Stimulated activated CD4-positive, alpha-beta T cell treated with anti-CD3 and anti-CD28 coated beads, Interleukin-1b, Interleukin-23, amount 100 ng/mL, for 1 hour (primary cell): ENCODE measurements at places on chromosomes 1 and 21.

DNA sequence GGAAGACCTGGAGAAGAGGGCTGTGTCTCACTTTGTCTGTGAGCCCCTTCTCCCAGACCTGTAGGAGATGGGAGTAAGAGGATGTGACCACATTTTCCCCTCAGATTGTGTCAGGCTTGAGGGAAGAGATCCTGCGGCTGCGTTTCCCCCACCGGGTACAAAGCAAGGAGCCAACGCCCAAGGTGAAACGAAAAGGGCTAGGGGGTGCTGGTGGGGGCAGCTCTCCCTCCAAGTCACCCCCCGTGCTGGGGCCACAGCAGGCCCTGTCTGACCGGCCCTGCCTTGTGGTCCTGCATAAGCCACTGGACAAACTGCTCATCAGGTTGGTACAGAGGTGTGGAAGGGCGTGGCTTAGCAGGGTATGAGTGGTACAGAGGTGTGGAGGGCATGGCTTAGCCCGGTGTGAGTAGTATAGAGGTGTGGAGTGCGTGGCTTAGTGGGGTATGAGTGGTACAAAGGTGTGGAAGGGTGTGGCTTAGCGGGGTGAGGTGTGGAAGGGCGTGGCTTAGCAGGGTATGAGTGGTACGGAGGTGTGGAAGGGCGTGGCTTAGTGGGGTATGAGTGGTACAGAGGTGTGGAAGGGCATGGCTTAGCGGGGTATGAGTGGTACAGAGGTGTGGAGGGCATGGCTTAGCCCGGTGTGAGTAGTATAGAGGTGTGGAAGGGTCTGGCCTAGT lies 30.6 kb downstream of the HYI start:
- no peak for DNase-seq

GRCh38 chr1:906600-907420 lies 16.9 kb upstream of the SAMD11 start:
- no peak for DNase-seq

- no peak for DNase-seq
These were observed 308.3 kb upstream of the AJAP1 start for GRCh38 chr1:4346131-4346530.

- no peak for DNase-seq
These were observed 20.6 kb upstream of the USP24 start for GRCh38 chr1:55235722-55236121.

DNA sequence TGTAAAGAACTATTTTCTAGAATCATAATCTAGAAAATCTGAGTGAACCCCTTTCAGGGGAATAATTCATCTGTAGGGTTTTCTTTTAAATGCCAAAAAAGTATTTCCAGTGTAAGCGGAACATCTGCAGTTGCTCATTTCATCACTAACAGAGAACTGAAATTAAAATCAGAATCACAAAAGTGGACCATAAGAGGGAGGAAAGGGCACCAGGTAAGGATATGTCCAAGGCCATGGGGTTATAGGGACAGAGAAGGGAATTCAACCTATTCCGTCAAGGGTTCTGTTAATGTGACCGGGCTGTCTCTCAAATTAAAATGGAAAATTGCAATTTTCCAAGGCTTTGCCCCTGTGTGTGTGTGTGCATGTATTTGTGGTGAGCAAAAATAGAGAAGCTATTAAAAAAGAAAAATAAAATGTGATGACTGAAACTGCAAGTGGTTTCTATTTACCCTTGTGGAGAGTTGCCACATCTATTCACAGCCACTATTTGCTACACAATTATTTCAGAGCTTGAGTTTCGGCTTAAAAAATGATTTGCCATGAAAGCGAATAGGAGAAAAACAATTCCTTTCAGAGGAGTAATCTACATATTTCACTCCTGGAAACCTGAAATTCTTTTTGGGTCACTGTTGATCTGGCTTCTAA lies 53.1 kb downstream of the APP start:
- DNase-seq = no peak

DNA sequence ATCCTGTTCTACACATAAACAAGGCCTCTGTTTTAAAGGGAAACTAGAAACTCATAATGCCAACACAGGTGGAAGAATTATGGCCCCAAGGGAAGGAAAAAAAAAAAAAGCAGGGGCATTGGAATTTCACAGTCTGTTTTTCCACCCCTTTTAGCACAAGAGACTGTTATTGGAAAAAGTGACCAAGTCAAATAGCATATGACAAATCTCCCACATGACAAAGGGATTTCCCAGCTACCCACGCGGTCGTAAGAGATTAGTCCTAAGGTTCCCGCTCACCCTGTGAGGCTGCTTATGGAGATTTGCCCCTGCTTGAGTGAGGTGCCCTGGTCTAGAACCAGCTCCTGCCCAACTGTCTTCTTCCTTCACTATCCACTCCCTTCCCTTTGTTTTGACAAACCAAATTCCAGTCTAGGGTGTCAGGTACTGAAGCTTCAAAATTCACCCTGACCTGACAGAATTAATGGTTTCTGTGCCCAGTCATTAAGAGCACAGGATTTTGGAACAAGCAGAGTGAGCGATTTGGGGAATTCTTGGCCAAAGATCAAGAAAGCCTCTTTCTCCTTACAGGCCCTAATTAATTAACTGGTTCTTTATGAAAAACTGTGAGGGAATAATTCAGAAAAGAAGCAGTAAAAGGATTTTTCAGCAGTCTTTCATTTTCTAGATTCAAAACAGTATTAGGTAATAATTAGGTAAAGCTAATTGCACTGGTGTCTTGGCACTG lies 107.3 kb downstream of the NMNAT2 start:
- no peak for DNase-seq

GRCh38 chr1:150749720-150750311 lies 15.8 kb downstream of the CTSS start:
- DNase-seq = no peak

GRCh38 chr1:237293804-237294203 lies 251.8 kb downstream of the RYR2 start:
- no peak for DNase-seq

DNA sequence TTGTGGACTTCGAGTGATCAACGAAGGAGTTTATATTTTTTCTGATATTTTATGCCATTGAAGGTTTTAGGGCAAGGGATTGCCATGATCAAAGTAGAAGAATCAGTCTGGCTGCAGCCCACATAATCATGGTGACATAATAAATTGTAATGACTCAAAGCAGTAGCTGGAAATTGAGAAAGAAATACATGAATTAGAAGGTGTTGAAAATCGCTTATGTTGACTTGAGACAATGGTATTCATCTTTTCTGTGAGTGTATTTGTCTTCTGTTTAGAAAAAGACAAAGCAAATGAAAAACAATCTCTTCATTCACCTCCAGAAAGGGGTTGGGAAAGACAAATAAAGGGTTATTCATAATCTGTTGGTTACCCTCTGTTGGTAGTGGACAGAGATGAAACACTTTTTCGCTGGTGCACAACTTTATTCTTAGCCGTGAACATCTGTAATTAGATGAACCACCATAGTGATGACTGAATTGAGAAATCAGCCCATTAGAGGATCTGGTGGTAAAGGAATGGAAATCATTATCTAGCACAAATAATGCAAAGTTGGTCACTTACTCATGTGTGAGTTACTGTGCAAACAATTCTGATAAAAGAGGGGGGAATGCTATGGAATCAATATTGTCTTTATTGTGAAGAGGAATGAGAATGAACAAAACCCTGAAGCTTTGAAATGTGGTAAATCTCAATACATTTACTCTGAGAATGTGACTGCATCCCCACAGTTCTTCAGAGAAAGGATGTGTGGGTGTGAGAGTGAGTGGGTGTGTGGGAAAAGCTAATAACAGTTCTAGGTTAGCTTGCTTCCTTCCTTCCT lies 121.8 kb downstream of the NTNG1 start:
- DNase-seq = no peak

DNA sequence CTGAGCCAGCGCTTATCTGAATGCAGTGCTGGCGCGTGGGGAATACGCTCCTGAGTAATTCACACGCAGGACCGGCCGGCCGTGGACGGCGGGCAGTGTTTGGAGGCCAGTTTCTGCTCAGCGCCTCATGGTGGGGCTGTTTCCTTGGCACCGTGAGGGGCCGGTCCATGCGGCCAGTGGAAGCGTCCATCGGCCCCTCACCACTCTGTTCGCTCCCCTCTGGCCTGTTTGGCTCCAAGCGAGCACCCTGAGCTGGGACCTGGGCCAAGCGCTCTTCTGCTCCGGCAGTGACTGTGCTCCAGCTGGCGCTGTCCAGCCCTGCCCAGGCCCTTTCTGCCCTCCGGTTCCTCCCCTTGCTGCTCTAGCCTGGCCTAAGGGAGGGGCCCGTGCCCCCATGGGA lies 16.3 kb upstream of the PLCH2 start:
- DNase-seq = no peak

GRCh38 chr1:235136111-235136510 lies 7.5 kb upstream of the TOMM20 start:
- no peak for DNase-seq

DNA sequence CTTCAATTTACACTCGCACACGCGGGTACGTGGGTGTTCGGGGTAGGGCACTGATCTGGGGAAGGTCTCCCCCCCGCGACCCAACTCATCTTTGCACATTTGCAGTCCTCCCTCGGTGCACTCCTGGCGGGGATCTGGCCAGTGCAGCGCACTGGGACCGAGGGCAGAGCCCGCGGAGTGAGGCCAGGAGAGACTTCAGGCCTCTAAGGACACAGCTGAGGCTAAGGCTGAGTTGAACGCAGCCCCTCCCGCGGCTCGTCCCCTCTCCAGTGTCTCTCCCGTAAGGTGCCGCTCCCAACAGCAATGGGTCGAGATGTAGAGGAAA lies 936 bp upstream of the NCAM2 start:
- no peak for DNase-seq

DNA sequence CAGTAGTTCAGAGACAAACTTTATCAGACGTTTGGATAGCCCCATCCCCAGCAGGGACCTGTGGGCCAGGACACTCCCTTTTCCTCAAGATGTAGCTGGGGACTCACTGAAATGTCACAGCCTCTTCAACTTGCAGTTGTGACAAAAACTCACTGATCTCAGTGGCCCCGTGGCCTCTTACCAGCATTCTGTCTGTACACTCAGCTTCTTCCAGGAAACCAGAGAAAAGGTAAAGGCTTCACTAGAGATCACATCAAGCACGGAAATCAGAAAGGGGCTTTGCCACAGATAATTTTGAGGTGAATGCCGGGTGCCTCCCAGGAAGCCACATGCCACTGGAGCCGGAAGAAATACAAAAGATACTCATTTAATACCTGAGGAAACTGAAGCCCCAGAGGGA lies 122.2 kb downstream of the CCDC185 start:
- no peak for DNase-seq

DNA sequence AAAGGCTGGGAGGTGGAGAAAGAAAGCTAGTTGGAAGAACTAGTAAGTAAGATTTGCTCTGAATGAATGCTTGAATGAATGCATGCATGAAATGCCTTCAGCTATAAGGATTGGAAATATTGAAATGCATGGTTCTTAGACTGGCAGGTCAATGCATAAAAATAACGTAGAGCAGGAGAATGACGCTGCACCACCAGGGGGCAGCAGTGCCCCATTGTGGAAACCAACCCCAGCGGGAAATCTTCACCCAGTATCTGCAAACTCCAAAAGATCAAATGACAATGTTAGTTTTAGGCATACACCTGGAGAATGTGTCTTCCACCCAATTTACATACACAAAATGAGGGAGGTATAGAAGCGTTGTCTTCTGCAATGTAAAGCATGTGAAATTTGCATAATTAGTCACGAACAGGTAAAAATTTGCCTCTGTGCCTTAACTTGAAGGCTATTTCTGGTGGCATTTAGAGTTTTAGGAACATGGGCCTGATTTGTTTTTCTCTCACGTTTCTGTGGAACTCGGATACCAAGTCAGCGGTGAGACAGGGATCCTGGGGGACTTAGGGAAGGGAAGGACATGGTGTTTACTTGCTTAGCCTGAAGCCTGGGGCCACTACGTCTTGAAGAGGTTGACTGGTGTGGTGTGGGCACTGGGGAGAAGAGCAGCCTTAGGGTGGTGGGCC lies 78.6 kb downstream of the HHAT start:
- peak; percentile 54 for DNase-seq

- DNase-seq = no peak
These were observed 32.6 kb downstream of the CTBS start for GRCh38 chr1:84541679-84542078.

GRCh38 chr21:42190486-42190863 lies 28.5 kb upstream of the ABCG1 start:
- DNase-seq = no peak

DNA sequence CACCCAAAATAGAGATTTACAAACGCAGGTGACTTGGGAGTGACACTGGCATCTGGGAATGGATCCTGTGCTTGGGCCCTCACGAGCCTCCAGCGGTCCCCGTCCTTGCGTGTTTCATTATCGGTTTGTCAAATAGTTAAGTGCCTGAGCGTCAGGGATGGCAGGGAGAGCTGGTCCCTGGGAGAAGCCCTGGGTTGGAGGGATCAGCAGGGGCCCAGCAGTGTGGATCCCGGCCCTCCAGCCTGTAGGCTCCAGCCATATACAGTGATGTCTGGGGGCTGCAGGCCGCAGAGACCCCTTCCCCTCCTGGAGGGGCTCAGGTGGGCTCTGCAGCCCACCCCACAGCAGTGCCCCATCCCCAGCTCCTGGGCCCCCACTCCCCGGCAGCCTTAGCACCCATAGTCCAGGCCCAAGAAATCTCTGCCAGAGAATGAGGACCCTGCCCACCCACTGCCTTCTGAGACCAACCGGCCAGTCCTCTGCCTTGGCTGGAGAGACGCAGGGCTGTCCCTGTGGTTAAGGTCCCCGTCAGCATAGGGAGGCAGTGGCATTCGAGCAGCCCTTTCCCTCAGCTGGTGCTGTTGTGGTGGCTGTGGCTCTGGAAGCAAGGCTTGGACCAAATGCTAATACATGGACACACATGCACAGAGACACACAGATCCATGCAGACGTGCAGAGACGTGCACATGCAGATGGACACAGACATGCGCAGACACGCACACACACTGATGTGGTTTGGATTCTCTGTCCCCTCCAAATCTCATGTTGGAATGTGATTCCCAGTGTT lies 2.4 kb upstream of the SLC19A1 start:
- no peak for DNase-seq

DNA sequence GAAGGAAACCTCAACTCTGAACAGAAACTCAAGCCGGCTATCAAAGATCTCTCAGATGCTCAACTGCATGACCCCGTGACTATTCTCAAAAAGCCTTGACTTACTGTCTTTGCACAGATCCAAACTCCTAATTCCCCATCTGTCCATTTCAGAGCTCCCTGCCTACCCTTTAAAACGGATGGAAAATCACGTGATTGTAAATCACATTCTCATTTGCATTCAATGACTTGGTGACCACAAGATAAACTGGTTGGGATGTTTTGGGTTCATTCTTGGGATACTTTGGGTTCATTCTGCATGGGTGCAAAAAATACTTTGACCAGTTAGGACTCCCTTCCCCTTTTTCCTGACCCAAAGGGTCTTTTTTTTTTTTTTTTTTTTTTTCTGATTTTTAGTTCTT lies 41.3 kb upstream of the RUNX1 start:
- DNase-seq = no peak
